Hepatocyte (in vitro differentiated cells): ENCODE measurements at places on chromosomes 6 and 20.

DNA sequence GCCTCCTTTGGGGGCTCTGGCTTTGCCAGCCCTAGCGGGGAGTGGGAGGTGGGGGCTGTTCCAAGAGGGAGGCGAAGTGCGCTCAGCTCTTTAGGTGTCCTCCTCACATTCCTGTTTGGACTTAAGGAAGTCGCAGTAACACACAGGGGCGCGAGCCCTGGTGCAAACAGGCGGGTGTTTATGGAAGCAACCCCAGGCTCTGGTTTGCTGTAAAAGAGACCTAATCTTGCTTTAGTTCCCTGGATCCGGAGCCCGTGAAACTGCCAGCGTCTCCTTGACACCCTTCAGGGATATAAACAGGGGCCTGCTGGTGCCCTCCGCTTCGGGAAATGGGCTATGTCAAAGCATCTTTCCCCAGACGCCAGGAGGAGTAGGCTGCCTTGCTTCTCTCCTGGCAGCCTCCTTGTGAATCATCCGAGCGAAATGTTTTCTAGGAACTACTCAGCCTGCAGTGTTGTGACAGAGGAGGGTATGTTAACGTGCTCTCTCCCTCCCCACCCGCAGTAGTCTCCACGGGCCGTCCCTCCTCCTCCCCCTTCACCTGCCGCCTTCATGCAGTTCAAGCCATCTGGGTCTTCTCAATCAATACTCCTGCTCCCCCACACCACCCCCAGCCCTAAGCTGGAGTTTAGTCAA, 168.0 kb upstream of the LRFN2 start:
- DNase-seq = peak; percentile 68

DNA sequence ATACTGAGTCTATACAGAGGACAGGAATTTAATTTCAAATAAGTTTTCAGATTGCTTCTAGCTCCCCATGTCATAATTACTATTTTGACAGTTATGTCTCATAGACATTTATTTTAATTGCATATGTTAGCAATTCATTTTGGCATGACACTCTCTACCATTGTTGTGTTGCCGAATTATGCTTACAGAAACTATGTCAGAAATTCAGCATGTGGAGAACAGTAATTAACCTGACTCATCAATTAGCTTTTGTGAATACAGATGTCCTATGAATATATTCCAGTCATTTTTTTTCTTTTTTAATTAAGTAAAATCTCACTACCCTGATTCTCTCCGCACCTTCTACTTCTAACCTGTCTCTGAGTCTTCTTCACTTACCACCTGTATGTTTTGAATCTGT, 105.1 kb downstream of the NKAIN2 start:
- no peak for DNase-seq

GRCh38 chr6:132734694-132735236, 20.9 kb upstream of the VNN1 start:
- peak; percentile 37 for DNase-seq

DNA sequence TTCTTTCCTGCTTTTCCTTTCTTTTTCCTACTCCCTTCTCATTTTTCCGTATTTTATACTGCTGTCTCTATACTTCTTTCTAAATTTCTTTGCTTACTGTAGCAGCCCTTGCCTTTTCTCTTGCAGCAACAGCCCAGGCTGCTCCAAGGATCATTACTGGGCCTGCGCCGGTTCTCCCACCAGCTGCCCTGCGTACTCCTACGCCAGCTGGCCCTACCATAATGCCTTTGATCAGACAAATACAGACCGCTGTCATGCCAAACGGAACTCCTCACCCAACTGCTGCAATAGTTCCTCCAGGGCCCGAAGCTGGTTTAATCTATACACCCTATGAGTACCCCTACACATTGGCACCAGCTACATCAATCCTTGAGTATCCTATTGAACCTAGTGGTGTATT, 148.8 kb downstream of the QKI start:
- DNase-seq = no peak

GRCh38 chr6:11329726-11330412, 97.4 kb upstream of the NEDD9 start:
- peak; percentile 27 for DNase-seq

DNA sequence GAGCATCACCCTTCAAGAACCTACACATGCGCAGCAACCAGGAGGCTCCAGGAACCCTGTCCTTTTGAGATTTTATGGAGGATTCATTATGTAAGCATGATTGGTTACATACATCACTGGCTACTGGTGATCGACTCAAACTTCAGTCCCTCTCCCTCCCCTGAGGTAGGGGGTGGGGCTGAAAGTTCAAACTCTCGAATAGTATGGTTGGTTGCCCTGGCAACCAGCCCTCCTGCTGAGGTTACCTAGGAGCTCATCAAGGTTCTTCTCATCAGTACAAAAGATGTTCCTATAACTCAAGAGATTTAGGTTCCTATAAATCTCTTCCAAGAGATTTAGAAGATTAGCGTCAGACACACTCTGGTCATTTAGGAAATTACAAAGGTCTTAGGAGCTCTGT, 21.9 kb upstream of the ZSCAN9 start:
- DNase-seq = no peak

GRCh38 chr20:6007094-6007528, 46.7 kb downstream of the LRRN4 start:
- DNase-seq = no peak

- DNase-seq = no peak
Measured at GRCh38 chr6:126753606-126754005, 364.9 kb upstream of the RSPO3 start.

DNA sequence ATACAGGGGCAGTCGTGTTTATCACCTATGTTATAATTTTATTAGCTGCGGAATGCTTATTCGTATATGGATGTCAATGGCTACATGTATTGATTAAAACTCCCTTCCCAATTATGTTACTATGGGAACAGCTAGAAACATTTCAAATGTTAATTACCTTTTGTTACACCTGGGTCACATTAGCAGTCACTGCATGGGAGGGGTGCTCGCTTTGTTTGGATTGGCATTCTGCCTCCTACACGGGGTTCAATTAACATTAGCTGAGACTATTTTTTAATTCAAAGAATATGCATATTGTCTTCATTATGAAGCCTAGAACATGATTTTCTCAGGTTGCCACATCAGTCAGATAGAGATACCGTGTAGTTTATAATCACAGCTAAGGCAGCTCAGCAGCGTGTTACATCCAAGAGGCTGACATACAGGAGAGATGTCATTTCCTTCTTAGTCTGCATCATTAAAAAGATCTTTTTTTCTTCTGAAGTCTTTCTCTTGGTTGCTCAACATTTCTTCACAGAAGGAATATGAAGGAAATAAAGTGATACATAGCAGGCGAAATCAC, 76.2 kb upstream of the RPS6KA2 start:
- DNase-seq = no peak

DNA sequence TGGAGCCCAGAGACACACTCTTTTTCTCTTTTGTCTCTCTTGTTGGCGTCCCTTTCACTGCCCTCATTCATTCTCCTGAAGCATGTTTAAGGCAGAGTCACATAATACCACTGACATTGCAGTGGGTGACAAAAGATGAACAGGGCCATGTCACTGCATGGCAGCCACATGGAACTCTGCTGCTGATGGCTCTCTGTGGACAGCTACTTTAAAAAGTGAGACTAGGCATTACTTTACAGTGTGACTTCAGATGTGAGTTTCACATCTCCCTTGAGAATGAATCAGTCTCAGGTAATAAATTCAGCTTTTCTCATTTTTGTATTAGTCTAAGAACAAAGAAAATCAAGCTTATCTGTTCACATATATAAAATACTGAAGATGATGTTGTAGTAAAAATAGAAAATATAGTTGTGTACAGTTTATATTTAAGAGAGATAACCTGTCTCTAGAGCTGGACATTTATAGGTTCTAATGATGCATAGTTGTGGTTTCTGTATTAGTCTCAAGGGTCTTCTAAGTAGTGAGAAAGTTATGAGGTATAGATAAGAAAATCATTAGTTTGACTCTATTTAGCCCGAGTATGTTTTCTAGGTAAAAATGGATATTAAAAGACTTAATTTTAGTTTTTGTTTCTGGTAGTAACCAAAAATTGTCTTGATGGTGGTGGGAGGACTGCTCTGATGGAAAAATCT, 6.1 kb downstream of the MRS2 start:
- no peak for DNase-seq

DNA sequence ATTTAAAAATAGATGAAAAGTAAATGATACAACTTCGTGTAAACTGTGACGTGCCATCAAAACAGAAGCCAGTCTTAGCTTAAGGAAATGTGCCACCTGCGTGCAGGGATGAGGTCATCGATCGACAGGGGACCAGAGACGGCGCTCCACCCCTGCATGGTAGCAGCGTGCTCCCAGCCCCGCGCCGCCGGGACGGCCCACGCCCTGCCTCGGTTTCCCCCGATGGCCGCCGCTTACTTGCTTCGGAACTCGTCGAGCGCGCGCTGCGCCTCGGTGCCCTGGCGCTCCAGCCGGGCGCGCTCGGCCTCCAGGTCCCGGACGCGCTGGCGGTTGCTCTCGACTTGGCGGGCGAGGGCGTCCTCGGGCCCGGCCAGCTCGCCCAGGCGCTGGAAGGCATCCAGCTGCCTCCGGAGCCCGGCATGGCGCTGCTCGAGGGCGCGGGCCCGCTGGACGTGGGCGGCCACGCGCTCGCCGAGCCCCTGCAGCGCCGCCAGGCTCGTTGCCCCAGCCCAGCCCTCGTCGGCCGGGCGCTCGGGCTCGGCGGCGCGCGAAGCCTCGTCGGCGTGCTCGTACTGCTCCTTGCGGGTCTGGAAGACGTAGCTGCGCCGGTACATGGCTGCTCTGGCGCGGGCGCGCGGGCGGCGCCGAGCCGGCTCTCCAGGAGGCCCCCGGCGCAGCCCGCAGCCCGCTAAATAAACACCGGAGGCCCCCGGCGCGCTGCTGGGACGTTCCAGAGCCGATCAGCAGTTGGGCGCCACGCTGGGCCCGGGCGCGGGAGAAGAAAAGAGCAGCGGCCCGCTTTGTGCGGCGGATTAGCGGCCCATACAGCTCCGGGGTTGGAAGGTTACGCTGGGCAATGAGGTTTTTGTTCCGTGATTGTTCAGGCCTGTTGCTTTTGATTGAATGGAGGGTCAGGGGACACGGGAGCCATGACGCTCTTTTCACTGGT, at the start of gene BFSP1:
BFSP1 (minus strand) TSS at position 664 of the 949 bp plus-strand sequence; CDS start at position 614, 50 bp downstream.
- peak; percentile 72 for DNase-seq

DNA sequence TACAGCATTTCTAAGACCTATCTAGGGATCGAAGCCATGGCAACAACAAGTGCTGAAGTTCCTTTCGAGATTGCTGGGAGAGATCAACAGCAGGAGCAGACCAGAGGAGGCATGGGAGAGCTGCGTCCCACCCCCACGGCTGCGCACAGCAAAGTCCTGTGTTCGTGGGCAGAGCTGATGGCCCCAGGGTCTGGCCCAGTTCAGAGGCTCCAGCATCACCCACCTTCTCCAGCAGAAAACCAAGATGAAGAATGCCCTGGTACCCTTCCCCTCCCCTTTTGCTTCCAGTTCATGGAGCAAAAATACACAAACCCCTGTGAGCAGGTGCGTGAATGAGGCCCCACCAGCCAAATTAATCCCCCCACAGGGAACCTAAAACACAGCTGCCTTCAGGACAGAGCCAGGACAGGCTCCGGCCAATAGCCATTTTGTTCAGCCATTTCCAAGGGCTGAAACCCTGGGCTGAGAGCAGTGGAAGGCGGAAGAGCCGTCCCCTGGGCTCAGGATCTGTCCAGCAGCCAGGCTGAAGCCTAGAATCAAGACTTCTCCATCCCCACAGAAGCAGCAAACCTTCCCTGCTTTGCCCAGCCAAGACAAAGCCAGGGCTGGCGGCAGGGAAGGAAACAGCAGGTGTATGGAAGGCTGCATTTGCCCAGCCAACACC, 102.8 kb downstream of the PREX1 start:
- no peak for DNase-seq

GRCh38 chr6:102766963-102767362, 1373.5 kb downstream of the GRIK2 start:
- DNase-seq = no peak

DNA sequence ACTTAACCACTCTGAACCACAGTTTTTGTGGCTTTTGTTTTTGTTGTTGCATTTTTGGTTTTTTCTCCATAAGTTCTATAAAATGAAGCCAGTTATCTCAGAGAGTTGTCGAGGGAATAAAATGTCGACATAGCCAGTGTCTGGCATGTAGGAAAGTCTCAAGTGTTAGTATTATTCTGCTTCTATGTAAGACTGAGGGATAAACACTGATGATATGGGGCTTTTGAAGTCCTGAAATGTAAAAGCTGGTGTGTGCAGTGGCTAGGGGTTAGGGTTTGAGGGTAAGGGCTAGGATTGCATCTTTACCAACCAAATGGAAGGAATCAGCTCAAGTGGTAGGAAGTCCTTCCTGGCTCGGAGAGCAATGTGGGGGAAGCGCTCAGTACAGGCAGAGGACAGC, 59.2 kb downstream of the DAAM2 start:
- no peak for DNase-seq

GRCh38 chr20:42336576-42336975, 718.4 kb upstream of the CHD6 start:
- DNase-seq = no peak

GRCh38 chr6:1023229-1023628, 288.7 kb upstream of the FOXQ1 start:
- DNase-seq = no peak

- DNase-seq = no peak
Measured at GRCh38 chr20:8007490-8007889, 12.1 kb downstream of the TMX4 start.

GRCh38 chr6:160387916-160388643, 39.9 kb downstream of the SLC22A3 start:
- DNase-seq = no peak

DNA sequence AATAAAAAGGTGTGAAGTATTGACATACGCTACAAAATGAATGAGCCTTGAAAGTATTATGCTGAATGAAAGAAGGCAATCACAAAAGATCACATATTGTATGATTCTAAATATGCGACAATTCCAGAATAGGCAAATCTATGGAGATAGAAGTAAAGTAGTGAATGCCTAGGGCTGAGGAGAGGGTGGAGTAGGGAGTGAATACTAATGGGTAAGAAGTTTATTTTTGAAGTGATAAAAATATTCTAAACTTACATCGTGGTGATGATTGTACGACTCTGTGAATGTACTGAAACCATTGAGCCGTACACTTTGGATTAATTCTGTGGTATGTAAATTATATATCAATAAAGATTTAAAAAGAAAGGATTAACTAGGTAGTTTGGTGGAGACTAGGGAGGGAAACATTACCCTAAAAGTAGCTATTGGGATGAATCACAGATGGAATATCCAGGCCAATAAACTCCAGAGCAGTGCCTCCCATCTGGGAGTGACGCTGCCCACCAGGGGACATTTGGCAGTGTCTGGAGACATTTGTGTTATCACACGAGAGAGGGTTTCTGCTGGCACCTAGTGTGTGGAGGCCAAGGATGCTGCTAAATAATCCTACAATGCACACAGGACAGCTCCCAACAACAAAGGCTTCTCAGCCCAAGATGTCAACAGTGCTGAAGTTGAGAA, 214.2 kb upstream of the PCSK2 start:
- DNase-seq = no peak

GRCh38 chr6:147643341-147644200, 135.1 kb downstream of the SAMD5 start:
- DNase-seq = no peak
